Esophagus squamous epithelium (tissue), 5 donors: ENCODE measurements at places on chromosomes 6 and 20. TPM values are rescaled to one million over a fixed set of nuclear protein-coding genes. Genes with fewer than 3 reads are reported as not detected.
A peak's percentile ranks its signal among the peaks of the same experiment; 100 is the strongest.

Gene BPIFA1
- not detected for total RNA-seq

Gene CRYBG1
- 185 TPM for total RNA-seq

Gene PLA2G7
- total RNA-seq, result not detected

Gene GNAS
- total RNA-seq, result 404 TPM

Gene APCDD1L
- total RNA-seq, result 0.41 TPM

Gene RFX6
- total RNA-seq, result not detected

Gene NR2E1
- total RNA-seq, result not detected

Gene PAK5
- 0.04 TPM for total RNA-seq

GRCh38 chr6:40933864-40934263, 105.2 kb downstream of the UNC5CL start:
- no peaks in the 10 kb centered on the region for H3K27me3 ChIP-seq
- no peak overlapping the region for H3K4me3 ChIP-seq
- no peak for DNase-seq
- H3K36me3 ChIP-seq, result no peaks in the 10 kb centered on the region
- no peak overlapping the region for H3K27ac ChIP-seq

- DNase-seq, result no peak
- no peak overlapping the region for H3K4me3 ChIP-seq
- H3K27me3 ChIP-seq, result no peaks in the 10 kb centered on the region
- H3K27ac ChIP-seq, result no peak overlapping the region
These were observed 40.7 kb upstream of the SLC17A4 start for GRCh38 chr6:25713824-25714223.

GRCh38 chr6:1558388-1558787, 51.3 kb upstream of the FOXC1 start:
- no peak overlapping the region for H3K4me3 ChIP-seq
- DNase-seq, result no peak
- no peaks in the 10 kb centered on the region for H3K4me1 ChIP-seq
- no peaks in the 10 kb centered on the region for H3K27me3 ChIP-seq

GRCh38 chr6:33373960-33374910, 17.4 kb upstream of the KIFC1 start:
- no peak overlapping the region for H3K4me3 ChIP-seq
- DNase-seq, result no peak
- peak overlapping the region; percentile 70 for H3K27ac ChIP-seq
- H3K27me3 ChIP-seq, result no peaks in the 10 kb centered on the region
- no peaks in the 10 kb centered on the region for H3K36me3 ChIP-seq
- H3K4me1 ChIP-seq, result peaks cover 42% of the 10 kb centered on the region

DNA sequence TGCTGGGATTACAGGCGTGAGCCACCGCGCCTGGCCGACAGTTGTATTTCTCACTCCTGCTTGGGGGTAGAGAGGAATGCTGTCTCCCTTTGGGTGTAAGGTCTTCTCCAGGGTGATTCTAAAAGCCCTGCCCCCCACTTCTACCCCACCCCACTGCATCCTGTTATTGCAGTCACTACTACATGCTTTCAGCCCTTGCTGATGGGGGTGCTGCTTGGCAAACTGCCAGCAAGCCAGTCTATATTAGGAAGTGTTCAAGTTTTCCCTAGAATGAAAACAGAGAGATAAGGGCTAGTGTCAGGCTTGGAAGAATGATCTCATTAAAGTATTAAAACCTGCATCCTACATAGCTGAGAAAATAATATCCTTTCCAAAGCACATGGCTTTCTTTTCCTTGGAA, 31.3 kb downstream of the TTI1 start:
- no peak overlapping the region for H3K4me3 ChIP-seq
- H3K36me3 ChIP-seq, result peaks cover 24% of the 10 kb centered on the region
- no peak overlapping the region for H3K27ac ChIP-seq
- H3K27me3 ChIP-seq, result no peaks in the 10 kb centered on the region
- DNase-seq, result no peak
- no peaks in the 10 kb centered on the region for H3K4me1 ChIP-seq

- peak overlapping the region; percentile 58 for H3K27ac ChIP-seq
- H3K4me3 ChIP-seq, result no peak overlapping the region
- peaks cover 8% of the 10 kb centered on the region for H3K4me1 ChIP-seq
These were observed 22.1 kb downstream of the TTPAL start for GRCh38 chr20:44497761-44498160.

DNA sequence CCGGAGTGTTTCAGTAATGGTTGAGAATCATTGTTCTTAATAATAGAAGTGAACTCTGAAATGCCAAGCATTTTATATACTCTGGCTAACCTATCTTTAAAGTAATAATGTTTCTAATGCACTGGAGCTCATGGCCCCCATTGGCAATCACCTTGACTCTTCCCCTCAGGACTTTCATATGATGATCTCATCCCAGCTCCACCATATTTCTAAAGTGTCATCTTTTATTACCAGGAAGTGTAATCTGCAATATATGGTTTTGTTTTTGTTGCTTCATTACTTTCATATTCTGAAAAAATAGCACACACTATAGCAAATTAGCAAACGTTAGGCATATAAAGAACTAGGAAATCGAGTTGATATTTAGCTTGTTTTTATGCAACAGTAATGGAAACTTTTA, 60.3 kb downstream of the TULP4 start:
- H3K36me3 ChIP-seq, result no peaks in the 10 kb centered on the region
- H3K27ac ChIP-seq, result no peak overlapping the region
- no peaks in the 10 kb centered on the region for H3K27me3 ChIP-seq
- peaks cover 13% of the 10 kb centered on the region for H3K4me1 ChIP-seq
- H3K4me3 ChIP-seq, result no peak overlapping the region
- no peak for DNase-seq

DNA sequence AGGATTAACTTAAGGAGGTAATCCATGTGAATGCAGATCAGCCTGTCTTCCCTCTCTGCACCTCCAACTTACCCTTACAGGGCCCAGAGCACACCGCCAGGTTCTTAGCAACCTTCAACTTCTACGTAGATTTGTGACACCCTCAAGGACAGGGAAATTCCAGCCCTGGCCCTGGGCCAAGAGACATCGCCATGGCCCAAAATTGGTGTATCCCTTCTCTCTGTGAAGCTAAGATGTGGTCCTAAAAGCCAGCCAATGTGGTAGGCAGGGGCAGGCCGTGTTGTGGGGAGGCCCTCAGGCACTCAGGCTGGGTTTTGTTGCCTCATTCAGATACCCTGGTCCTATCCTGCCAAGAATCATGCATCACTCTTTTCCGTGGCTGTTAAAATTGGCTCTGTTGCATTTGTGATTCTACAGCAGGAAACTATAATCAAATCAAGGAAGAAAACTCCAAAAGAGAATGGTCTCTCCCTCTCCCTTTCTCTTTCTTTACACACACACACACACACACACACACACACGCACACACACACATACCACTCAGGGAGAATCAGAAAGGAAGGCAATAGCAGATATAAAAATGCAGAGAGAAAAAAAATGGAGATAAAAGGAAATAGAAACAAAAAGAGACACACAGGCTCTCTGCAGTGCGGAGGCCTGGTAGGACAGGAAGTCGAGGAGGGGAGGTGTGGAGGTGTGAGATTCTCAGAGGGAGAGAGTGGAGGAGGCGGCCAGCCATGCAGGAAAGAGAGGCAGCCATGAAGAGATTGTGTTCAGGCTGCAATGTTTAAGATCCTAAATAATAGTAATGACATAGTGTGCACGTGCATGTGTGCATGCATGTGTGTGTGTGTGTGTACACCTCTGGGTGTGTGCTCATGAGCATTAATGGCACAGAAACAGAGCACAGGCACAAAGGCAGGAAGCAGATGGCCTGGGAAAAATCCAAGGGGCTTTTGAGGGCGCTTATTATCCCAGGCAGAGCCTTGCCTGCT, 201.8 kb upstream of the LRFN2 start:
- H3K4me3 ChIP-seq, result no peak overlapping the region
- H3K36me3 ChIP-seq, result no peaks in the 10 kb centered on the region
- no peaks in the 10 kb centered on the region for H3K27me3 ChIP-seq
- DNase-seq, result no peak

- peak overlapping the region; percentile 56 for H3K4me3 ChIP-seq
- H3K27me3 ChIP-seq, result no peaks in the 10 kb centered on the region
- peaks cover 45% of the 10 kb centered on the region for H3K4me1 ChIP-seq
- H3K36me3 ChIP-seq, result peaks cover 25% of the 10 kb centered on the region
These were observed 868 bp upstream of the SLC2A4RG start for GRCh38 chr20:63738687-63739129.

- H3K4me1 ChIP-seq, result no peaks in the 10 kb centered on the region
- no peak overlapping the region for H3K27ac ChIP-seq
- DNase-seq, result no peak
- no peaks in the 10 kb centered on the region for H3K36me3 ChIP-seq
These were observed 13.0 kb upstream of the PPP1R14C start for GRCh38 chr6:150129616-150130505.

DNA sequence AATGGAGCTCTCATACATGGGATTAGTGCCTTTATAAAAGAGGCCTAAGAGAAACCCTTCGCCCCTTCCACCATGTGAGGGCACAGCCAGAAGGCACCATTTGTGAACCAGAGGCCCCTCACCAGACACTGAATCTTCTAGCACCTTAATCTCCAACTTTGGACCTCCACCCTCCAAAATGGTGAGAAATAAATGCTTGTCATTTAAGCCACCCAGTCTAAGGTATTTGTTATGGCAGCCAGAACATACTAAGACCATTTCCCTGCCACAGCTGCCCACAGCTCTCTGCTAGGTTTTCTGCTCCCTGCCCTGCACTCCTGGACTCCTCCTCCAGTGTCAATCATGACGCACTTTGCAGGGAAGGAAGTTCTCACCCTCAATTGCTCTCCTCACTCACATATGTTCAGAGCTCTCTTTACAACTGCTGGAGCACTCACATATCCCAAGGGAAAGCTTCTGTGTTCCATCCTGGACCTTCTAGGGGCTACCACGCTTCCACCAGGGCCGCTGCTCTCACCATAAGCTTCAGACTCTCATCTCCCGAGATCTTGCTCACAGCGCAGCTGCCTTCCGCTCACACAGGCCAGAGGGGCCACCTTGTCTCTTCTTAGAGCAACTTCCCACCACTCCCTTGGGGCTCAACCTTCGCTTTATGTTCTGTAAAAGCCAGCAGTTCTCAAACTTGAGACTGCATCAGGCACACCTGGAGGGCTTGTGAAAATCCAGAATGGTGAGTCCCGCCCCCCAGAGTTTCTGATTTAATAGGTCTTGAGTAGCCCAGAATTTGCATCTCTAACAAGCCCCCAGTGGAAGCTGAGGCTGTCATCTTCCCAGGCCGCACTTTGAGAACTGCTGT, 1.6 kb upstream of the LY86 start:
- H3K4me3 ChIP-seq, result no peak overlapping the region
- H3K27me3 ChIP-seq, result no peaks in the 10 kb centered on the region

GRCh38 chr20:11849976-11850670, 67.6 kb upstream of the BTBD3 start:
- H3K4me3 ChIP-seq, result no peak overlapping the region
- no peaks in the 10 kb centered on the region for H3K27me3 ChIP-seq
- no peaks in the 10 kb centered on the region for H3K36me3 ChIP-seq
- H3K27ac ChIP-seq, result no peak overlapping the region
- peaks cover 7% of the 10 kb centered on the region for H3K4me1 ChIP-seq
- DNase-seq, result no peak

GRCh38 chr6:15816661-15817060, 153.8 kb upstream of the DTNBP1 start:
- H3K27ac ChIP-seq, result no peak overlapping the region
- no peak overlapping the region for H3K4me3 ChIP-seq
- H3K27me3 ChIP-seq, result no peaks in the 10 kb centered on the region
- no peaks in the 10 kb centered on the region for H3K4me1 ChIP-seq
- DNase-seq, result no peak

- peaks cover 31% of the 10 kb centered on the region for H3K4me1 ChIP-seq
- peaks cover 23% of the 10 kb centered on the region for H3K36me3 ChIP-seq
- peak overlapping the region; percentile 87 for H3K27ac ChIP-seq
- no peak for DNase-seq
- peak overlapping the region; percentile 64 for H3K4me3 ChIP-seq
These were observed 1.3 kb downstream of the LSM14B start for GRCh38 chr20:62123450-62124118.

GRCh38 chr6:23620911-23621401, 505.1 kb upstream of the NRSN1 start:
- no peak for DNase-seq
- H3K27ac ChIP-seq, result no peak overlapping the region
- no peaks in the 10 kb centered on the region for H3K36me3 ChIP-seq
- no peaks in the 10 kb centered on the region for H3K4me1 ChIP-seq

DNA sequence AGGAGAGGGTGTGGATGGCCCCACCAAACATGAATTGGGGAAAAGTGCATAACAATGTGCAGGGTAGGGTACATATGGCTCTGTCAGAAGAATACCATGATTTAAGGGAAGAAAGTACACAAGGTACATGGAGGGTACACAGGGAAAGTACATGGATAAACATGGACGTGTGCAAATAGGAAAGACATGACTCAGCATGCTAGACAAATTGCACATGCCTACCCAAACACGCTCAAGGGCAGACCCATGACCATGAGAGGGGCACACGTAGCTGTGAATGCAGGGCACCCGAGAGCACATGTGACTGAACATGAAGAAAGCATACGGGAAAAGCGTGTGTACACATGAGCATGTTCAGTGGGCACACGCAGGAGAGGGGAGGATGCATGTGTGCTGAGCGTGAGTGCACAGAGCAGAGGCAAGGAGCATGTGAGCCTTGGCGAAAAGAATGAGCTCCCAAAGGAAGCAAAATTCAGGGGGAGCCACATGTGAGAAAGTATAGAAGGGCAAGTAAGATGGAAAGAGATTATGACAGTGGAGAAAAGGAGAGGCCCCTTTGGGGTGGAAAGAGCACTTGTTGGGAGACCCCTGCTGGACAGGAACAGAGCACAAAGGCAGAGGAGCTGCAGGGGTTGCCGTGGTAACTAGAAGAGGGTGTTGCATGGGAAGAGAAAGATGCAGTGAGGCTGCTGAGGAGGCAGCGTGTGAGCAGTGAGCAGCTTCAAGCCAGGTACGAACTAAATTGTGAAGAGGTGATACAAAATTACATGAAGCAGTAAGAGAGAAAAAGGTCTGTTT, 17.8 kb downstream of the OR2H2 start:
- H3K4me1 ChIP-seq, result no peaks in the 10 kb centered on the region
- H3K36me3 ChIP-seq, result peaks cover 8% of the 10 kb centered on the region
- no peak overlapping the region for H3K27ac ChIP-seq
- H3K27me3 ChIP-seq, result no peaks in the 10 kb centered on the region
- H3K4me3 ChIP-seq, result no peak overlapping the region
- DNase-seq, result no peak

GRCh38 chr6:47714802-47715201, 16.4 kb downstream of the ADGRF4 start:
- DNase-seq, result no peak
- H3K27ac ChIP-seq, result no peak overlapping the region
- no peaks in the 10 kb centered on the region for H3K4me1 ChIP-seq
- no peak overlapping the region for H3K4me3 ChIP-seq
- H3K27me3 ChIP-seq, result no peaks in the 10 kb centered on the region
- H3K36me3 ChIP-seq, result no peaks in the 10 kb centered on the region

DNA sequence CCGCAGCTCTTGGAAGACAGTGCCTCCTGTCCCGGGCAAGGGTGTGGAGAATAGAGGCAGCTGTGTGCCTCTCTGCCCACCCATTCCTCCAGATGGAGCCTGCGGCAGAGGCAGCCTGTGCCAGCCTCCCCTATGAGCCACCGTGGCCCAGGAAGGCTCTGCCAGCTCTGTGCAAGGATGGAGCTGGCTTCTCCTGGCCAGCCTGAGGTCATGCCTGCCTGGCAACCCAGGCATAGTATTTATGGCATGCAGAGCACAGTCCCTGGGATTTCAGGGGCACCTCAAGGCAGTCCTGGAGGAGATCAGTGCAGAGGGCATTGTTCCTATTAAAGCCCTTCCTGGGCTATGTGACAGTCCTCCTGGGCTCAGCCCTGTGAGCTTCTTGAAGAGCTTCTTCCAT, 1.5 kb downstream of the EPB41L1 start:
- H3K27me3 ChIP-seq, result no peaks in the 10 kb centered on the region
- H3K36me3 ChIP-seq, result no peaks in the 10 kb centered on the region
- peaks cover 28% of the 10 kb centered on the region for H3K4me1 ChIP-seq
- H3K27ac ChIP-seq, result no peak overlapping the region

- no peak overlapping the region for H3K4me3 ChIP-seq
- H3K27ac ChIP-seq, result peak overlapping the region; percentile 14
- peaks cover 6% of the 10 kb centered on the region for H3K27me3 ChIP-seq
- no peaks in the 10 kb centered on the region for H3K36me3 ChIP-seq
- H3K4me1 ChIP-seq, result peaks cover 15% of the 10 kb centered on the region
- DNase-seq, result no peak
These were observed 11.8 kb upstream of the SPAG4 start for GRCh38 chr20:35603695-35604448.
